ENCODE measurements at places on chromosomes 6 and 20. TPM values are rescaled to one million over a fixed set of nuclear protein-coding genes. Genes with fewer than 3 reads are reported as not detected.

Gene GRM1
- total RNA-seq: not detected

GRCh38 chr6:138271451-138271850 is 53.2 kb upstream of the PBOV1 start:
- DNase-seq: no peak
- H3K27ac ChIP-seq: no peak overlapping the region
- H3K27me3 ChIP-seq: no peaks in the 10 kb centered on the region

DNA sequence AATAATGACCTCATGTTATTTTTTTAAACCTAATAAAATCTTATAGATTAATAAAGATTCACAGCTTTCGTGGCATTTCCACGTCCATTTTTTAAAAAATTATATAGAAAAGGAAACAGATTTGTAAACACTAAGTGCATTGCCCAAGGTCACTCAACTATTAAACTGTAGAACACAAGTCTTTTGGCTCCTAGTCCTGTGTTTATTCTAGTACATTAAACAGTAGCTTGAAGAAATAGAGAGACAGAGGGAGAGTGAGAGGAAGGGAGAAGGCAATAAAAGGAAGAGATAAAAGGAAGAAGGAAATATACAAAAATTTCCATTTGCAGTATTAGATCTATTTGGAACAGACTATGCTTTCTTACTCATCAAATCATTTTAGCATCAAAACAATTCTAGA is 586.7 kb upstream of the CITED2 start:
- no peak for DNase-seq
- H3K4me3 ChIP-seq: no peak overlapping the region
- H3K36me3 ChIP-seq: no peaks in the 10 kb centered on the region
- no peak overlapping the region for H3K27ac ChIP-seq

DNA sequence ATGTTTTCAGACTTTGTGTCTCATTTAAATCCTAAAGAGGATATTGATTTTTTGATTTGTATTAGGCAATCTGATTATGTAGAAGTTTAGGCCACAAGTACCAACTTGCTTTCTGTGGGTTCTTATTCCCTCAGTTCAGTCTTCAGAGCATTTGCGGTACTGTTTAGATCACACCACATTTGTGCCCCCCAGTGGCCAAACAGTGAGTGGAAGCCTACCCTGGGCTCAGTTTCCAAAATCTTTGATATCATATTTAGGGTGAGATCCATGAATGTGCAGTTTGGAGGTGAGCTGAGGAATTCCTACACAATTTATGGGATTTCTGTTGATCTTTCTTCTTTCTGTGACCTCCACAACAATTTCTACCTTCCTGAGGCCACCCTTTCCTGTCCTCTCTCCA is 92.3 kb upstream of the FUT9 start:
- H3K4me3 ChIP-seq: no peak overlapping the region
- no peak overlapping the region for H3K27ac ChIP-seq
- no peaks in the 10 kb centered on the region for H3K27me3 ChIP-seq
- no peaks in the 10 kb centered on the region for H3K36me3 ChIP-seq
- no peak for DNase-seq
- H3K4me1 ChIP-seq: no peaks in the 10 kb centered on the region

DNA sequence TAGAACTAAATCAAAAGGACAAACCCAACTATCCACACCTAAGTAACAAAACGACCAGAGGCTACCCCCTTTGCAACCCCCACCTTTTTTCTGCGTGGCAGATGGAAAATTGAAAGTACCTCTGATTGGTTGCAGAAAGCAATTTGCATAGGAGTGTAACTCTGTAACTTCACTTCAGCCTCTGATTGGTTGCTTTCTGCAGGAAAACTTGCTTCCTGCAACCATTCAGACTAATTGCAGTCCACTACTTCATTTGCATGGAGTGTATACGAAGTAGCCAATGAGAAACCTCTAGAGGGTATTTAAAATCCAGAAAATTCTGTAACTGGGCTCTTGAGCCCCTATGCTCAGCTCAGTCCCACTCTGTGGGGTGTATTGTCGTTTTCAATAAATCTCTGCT is 129.1 kb upstream of the OLIG3 start:
- no peaks in the 10 kb centered on the region for H3K36me3 ChIP-seq
- DNase-seq: no peak
- no peaks in the 10 kb centered on the region for H3K27me3 ChIP-seq
- H3K4me3 ChIP-seq: no peak overlapping the region

DNA sequence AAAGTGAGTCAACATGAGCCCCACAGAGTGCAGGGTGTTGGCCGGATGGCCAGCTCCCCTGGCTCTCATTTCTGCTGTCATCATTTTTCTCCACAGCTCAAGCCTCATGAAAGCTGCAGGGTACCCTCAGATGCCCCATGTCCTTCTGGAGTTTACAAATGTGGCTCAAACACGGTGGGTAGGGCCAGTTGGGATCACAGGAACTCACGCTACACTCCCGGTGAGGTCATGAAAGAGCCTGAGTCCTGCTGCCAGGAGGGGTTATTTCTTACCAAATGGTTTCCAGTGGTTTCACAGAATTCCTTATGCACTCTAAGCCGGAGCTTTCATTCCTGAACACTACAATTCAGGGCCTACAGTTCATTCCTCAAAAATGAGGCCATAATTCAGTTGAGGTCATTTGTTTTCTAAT is 78.7 kb downstream of the TMEM170B start:
- no peaks in the 10 kb centered on the region for H3K36me3 ChIP-seq
- no peak overlapping the region for H3K27ac ChIP-seq
- no peak overlapping the region for H3K4me3 ChIP-seq
- no peaks in the 10 kb centered on the region for H3K27me3 ChIP-seq

- H3K27ac ChIP-seq: no peak overlapping the region
- no peaks in the 10 kb centered on the region for H3K4me1 ChIP-seq
- no peaks in the 10 kb centered on the region for H3K36me3 ChIP-seq
- DNase-seq: no peak
- H3K4me3 ChIP-seq: no peak overlapping the region
Observed at GRCh38 chr6:118403036-118403435, 145.1 kb upstream of the PLN start.

DNA sequence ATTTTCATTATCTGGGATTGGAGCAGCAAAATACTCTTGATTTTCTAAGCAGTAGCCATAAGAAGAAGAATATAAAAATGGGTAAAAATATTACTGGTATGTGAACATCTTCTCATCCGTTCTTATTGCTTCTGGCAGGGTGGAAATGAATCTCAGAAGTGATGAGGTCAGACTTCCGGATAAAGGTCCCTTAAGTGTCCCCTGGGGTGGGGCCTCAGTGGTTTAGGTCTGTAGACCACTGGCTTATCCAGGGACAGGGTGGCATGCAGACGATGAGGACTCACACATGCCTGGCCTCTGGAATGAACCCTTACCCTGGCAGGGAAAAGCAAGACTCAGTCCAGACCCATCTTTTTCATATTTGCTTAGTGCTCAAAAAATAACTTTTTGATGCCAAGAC is 143.3 kb downstream of the UST start:
- no peaks in the 10 kb centered on the region for H3K4me1 ChIP-seq
- H3K36me3 ChIP-seq: no peaks in the 10 kb centered on the region
- no peak for DNase-seq
- H3K27me3 ChIP-seq: no peaks in the 10 kb centered on the region

DNA sequence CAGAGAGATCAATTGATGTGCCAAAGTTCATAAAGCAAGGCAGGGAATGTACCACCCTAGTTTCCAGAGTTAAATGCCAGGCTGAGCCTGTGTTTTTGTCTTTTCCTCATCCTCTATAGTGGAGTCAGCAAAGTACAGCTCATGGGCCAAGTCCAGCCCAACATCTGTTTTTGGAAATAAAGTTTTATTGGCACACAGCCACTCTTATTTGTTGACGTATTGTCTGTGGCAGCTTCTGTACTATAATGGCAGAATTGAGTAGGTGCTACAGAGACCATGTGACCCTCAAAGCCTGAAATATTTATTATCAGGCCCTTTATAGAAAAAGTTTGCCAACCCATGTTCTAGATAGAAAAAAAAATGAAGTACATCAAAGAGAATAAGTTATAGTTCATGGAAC is 187.0 kb downstream of the TSHZ2 start:
- no peaks in the 10 kb centered on the region for H3K27me3 ChIP-seq
- DNase-seq: no peak
- no peaks in the 10 kb centered on the region for H3K36me3 ChIP-seq
- H3K4me3 ChIP-seq: no peak overlapping the region

DNA sequence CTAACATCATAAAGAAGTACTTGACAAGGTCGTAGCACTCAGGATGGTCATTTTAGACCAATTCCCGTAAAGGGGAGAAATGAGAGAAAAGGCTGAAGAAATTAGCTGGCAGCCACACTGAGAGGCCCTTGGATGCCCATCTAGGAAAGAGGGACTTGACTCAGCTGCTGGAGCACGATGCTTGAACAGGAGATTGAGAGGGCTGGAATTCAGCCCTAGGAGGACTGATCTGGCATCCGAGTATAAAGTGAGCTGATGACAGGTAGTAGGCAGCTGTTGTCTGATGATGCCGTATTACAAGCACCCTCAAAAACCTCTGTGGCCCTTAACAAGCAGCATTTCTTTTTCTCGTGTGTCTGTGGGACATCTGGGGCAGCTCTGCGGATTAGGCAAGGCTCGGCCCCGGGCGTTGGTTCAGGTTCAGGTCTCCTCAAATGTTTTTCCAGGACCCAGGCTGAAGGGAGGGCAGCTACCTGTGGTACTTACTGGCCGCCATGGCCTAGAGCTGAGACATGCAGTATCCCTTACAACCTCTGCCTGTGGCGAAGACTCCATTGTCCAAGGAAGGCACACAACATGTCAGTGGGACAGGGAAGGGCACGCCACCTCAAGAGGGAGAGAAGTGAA is 219.6 kb upstream of the SNX9 start:
- no peak overlapping the region for H3K27ac ChIP-seq
- H3K27me3 ChIP-seq: no peaks in the 10 kb centered on the region
- H3K4me3 ChIP-seq: no peak overlapping the region
- H3K4me1 ChIP-seq: no peaks in the 10 kb centered on the region
- H3K36me3 ChIP-seq: no peaks in the 10 kb centered on the region

Measured in PC-9 (cell line).